ENCODE measurements at places on chromosomes 4 and X.

- DNase-seq = no peak
Observed at GRCh38 chr4:158847535-158847934, 78.7 kb downstream of the FNIP2 start.

DNA sequence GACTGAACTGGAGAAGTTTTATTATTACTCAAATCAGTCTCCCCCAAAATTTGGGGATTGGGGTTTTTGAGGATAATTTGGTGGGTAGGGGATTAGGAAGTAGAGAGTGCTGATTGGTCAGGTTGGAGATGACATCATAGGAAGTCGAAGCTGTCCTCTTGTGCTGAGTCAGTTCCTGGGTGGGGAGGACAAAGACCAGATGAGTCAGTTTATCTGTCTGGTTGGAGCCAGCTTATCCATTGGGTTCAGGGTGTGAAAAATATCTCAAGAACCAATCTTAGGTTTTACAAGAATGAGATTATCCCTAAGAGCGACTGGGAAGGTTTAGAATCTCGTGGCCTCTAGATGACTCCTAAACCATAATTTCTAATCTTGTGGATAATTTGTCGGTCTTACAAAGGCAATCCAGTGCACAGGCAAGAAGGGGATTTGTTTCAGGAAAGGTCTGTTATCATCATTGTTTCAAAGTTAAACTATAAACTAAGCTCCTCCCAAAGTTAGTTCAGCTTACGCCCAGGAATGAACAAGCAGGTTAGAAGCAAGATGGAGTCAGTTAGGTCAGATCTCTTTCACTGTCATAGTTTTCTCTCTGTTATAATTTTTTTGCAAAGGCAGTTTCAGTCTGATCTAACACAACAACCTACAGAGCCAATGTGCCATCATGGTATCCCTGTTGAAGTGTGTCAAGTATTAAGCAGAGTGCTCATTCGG is 274.5 kb downstream of the SLC7A11 start:
- no peak for DNase-seq

GRCh38 chr4:126172126-126172525 is 857.4 kb downstream of the FAT4 start:
- DNase-seq = no peak

DNA sequence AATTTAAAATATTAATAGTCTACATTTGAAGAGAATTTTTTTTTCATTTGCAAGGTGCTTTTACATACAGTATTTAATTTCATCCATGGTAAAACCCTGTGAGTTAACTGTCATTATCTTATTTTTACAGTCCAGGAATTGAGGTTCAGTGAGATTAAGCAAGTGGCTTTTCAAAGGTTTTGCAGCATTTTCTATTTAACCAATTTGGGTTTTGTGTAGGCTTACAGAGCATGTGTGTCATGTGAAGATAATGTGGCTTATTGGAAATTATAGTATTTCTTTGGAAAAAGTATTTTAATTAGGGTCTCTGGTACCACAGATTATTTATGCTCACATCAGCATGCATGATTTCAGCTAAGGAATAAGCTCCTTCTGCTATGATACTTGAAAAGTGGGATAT is 4.5 kb downstream of the XK start:
- DNase-seq = no peak
